T-cell (primary cell): ENCODE measurements at places on chromosomes 12 and 14.

- no peak for DNase-seq
- no peaks in the 10 kb centered on the region for H3K36me3 ChIP-seq
- no peak overlapping the region for H3K27ac ChIP-seq
- H3K4me3 ChIP-seq = no peak overlapping the region
Observed at GRCh38 chr14:103140316-103141109, 17.3 kb downstream of the TNFAIP2 start.

- peaks cover 2% of the 10 kb centered on the region for H3K4me1 ChIP-seq
- H3K36me3 ChIP-seq = no peaks in the 10 kb centered on the region
- H3K27me3 ChIP-seq = peaks cover 49% of the 10 kb centered on the region
- H3K27ac ChIP-seq = no peak within 1 kb of the TSS
Observed at GRCh38 chr12:4909734-4910501, at the start of gene KCNA1. Gene KCNA1, plus strand, starts transcription at chr12:4909905. Its CDS starts 1,474 bp downstream, at chr12:4911379.

DNA sequence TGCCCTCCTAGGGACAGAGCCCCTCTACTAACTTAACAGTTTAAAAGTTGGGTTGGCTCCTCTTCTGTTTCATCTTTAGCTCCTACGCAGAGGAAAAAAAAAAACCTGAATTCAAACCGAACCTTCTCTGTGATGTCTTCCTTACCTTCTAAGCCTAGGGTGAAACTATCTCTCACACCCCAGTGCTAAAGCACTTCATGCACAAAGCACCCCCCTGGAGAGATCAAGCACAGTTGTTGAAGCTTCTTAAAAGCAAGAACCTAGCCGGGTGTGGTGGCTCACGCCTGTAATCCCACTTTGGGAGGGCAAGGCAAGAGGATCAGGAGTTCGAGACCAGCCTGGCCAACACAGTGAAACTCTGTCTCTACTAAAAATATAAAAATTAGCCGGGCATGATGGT, 37.6 kb downstream of the CORO1C start:
- no peak overlapping the region for H3K4me3 ChIP-seq
- H3K4me1 ChIP-seq = peaks cover 46% of the 10 kb centered on the region
- DNase-seq = no peak
- H3K36me3 ChIP-seq = no peaks in the 10 kb centered on the region

DNA sequence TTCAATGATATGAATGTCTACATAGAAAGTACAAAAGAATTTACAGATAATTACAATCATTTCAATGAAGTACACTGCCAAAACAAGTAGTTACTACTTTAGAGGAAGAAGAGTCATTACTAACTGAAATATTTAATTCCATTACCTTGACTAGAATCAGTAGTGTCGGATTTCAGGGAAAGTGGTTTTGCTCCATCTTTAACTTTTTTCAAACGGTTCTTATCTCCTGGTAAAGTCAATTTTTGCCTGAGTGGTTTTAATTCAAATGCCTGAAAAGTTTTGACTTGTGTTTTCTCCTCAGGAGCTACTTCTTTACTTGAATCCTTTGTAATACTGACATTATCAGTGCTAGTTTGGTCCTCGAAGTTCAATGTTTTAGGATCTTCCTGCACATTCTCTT, 6.9 kb downstream of the ZFC3H1 start:
- no peak overlapping the region for H3K4me3 ChIP-seq
- H3K36me3 ChIP-seq = peaks cover 48% of the 10 kb centered on the region
- peaks cover 14% of the 10 kb centered on the region for H3K4me1 ChIP-seq
- no peak overlapping the region for H3K27ac ChIP-seq

DNA sequence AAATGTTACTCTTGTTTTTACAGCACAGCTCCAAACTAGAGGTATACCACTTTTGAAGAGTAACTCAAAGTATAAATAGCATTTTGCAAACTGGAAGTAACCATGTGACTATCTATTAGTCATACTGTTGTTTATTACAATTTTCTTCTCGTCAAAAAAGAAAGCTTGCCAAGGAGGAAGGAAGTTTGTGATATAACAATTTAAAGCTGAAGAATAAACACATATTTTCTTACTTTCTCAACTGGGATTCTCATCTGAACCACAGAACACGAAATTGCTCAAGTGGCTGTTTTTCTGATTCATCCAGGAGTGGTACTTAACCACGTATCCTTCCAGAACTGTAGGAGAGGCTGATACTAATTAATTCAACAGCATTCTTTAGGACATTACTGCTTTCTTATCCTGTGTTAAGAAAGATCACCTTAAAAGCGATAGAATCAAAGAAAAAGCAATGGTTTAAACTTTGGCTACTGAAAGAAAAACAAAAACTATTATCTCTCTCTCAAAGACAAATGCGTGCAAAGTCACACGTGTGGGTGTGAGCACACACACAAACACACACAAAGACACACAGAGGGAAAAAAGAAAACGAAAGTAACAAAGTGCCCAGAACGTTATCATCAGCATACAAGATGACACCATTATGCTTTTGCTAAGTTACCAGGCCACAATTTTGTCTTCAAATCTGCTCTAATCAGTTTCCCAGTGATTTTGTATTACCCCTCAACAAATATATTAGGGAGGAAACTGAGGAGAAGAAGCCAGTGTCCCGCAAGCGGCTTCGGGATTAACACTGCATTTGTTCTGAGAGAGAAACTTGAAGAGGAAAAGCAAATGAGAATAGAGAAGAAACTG, at the start of gene CLEC2B:
TSS of gene CLEC2B (minus strand) at position 48 of the 855 bp plus-strand sequence.
- peak within 1 kb of the TSS; percentile 96 for H3K27ac ChIP-seq
- peaks cover 17% of the 10 kb centered on the region for H3K4me1 ChIP-seq
- no peaks in the 10 kb centered on the region for H3K36me3 ChIP-seq
- DNase-seq = no peak
- H3K4me3 ChIP-seq = peak within 1 kb of the TSS; percentile 59
- H3K27me3 ChIP-seq = no peaks in the 10 kb centered on the region

DNA sequence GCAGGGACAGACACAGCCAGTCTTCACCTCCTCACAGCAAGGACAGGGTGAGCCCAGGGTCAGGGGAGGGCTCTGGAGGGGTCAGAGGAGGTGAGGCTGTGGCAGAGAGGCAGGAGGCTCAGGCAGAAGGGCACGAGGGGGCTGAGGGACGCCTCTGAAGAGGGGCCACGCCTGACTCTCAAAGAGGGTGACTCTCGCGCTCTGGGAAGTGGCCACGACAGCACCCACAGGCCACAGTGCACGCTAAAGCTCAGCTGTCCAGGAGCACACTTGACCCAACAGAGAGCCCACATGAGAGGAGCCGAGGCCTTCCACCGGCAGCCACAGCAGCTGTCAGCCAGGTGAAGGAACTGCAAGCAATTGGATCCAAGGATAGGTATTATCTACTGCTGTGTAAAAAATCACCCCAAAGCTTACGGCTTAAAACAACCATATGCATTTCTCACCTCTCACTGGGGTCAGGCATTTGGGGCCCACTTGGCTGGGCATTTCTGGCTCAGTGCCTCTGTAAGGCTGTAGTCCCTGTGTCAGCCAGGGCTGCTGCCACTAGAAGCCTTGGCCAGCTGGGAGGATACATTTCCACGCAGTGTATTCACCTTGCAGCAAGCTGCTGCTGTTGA, 27.8 kb downstream of the SLC6A12 start:
- DNase-seq = no peak
- H3K4me3 ChIP-seq = no peak overlapping the region
- H3K36me3 ChIP-seq = no peaks in the 10 kb centered on the region

GRCh38 chr12:79127271-79127751, 262.7 kb downstream of the SYT1 start:
- H3K4me1 ChIP-seq = no peaks in the 10 kb centered on the region
- no peak overlapping the region for H3K27ac ChIP-seq
- H3K36me3 ChIP-seq = no peaks in the 10 kb centered on the region
- DNase-seq = no peak
- H3K4me3 ChIP-seq = no peak overlapping the region

- H3K4me3 ChIP-seq = no peak overlapping the region
- no peaks in the 10 kb centered on the region for H3K36me3 ChIP-seq
- no peak for DNase-seq
- no peaks in the 10 kb centered on the region for H3K27me3 ChIP-seq
Observed at GRCh38 chr12:28826766-28827165, 322.3 kb upstream of the FAR2 start.

DNA sequence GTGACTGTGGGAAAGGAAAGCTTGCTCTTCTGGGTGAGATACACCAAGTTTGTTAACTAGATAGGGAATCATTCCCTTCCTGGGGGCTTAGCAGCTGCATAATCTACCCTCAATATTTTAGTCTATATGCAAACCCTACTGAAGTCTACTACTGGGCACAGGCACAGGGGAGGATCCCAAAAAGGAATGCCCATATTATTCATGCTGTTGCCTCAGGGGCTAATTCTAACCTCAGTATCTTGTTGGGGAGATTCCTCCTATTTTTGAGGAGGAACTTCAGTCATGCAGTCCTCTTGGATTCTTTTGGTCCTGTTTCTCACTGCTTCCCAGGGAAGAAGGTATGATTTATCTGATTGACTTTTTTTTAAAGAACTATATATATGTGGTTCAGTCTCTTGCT, 58.9 kb upstream of the ANKS1B start:
- H3K36me3 ChIP-seq = peaks cover 22% of the 10 kb centered on the region
- no peak overlapping the region for H3K4me3 ChIP-seq
- H3K27ac ChIP-seq = no peak overlapping the region
- no peaks in the 10 kb centered on the region for H3K27me3 ChIP-seq
- DNase-seq = no peak

DNA sequence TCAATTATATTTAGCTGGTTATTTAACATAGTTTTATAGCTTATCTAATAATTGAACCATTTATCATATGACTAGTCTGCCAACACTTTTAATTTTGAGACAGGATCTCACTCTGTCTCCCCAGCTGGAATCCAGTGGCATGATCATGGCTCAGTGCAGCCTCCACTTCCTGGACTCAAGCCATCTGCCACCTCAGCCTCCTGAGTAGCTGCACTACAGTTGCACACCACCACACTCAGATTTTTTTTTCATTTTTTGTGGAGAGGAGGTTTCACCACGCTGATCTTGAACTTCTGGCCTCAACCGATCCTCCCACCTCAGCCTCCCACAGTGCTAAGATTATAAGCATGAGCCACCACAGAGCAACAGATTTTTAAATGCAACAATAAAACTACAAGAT, 151.4 kb upstream of the MDGA2 start:
- no peaks in the 10 kb centered on the region for H3K27me3 ChIP-seq
- no peaks in the 10 kb centered on the region for H3K36me3 ChIP-seq
- H3K4me1 ChIP-seq = no peaks in the 10 kb centered on the region
- no peak for DNase-seq
- H3K27ac ChIP-seq = no peak overlapping the region

DNA sequence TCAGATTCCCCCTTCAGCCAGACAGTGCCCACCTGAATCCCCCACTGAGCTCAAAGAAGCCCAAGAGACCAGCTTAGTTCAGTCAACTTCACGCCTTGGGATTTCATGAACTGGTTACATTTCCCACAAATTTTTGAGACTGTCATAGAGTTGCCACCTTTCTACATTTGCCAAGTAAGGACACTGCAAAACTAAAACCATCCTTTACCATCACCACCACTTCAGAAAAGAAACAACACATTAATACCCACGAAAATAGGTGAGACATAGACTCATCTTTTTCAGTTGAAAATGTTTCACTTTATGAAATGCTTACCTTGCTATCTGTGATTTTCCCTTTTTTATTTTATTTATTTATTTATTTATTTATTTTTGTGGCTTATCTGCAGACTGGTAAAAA, 16.1 kb downstream of the CMKLR1 start:
- peaks cover 21% of the 10 kb centered on the region for H3K27me3 ChIP-seq
- no peak overlapping the region for H3K27ac ChIP-seq
- peaks cover 13% of the 10 kb centered on the region for H3K4me1 ChIP-seq
- no peak overlapping the region for H3K4me3 ChIP-seq
- DNase-seq = no peak
- H3K36me3 ChIP-seq = no peaks in the 10 kb centered on the region

- DNase-seq = no peak
- H3K4me1 ChIP-seq = no peaks in the 10 kb centered on the region
- H3K27ac ChIP-seq = no peak overlapping the region
- no peak overlapping the region for H3K4me3 ChIP-seq
Observed at GRCh38 chr14:37844614-37845013, 249.2 kb downstream of the TTC6 start.

- H3K4me3 ChIP-seq = peak overlapping the region; percentile 93
- H3K36me3 ChIP-seq = no peaks in the 10 kb centered on the region
- no peaks in the 10 kb centered on the region for H3K27me3 ChIP-seq
- H3K27ac ChIP-seq = peak overlapping the region; percentile 89
Observed at GRCh38 chr12:100267603-100268281, 765 bp downstream of the SCYL2 start.

DNA sequence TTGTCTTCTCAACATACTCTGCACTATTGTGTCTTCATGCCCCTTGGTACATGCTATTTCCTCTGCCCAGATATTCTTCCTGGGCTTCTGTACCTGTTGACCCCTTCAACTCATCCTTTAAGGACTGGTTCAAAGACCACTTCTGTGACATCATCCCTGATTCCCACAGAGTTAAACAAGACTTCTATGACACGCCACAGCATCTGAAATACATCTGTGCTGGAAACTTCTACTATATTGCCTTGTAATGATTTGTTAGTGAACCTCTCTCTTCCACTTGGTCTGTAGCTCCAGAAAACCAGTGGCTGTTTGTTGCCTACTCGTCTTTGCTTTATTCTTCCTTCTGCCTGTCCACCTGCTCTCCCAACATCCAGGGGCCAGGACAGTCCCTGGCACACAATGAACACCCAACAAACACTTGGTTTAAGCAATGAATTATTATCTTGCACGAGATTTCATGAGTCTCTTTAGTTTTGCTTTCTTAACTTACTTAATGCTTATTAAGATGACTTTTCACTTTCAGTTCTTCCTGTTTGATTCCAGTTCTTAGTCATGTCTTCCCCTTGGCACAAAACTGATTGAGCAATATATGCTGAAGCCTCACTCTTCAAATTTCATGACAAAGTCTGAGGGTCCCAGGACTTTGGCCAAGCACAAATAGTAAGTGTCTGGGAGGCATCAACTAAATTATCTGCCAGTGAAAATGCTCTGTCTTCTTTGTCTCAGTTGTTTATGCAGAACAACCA, 485.9 kb downstream of the APAF1 start:
- H3K27me3 ChIP-seq = no peaks in the 10 kb centered on the region
- H3K36me3 ChIP-seq = no peaks in the 10 kb centered on the region
- no peak for DNase-seq
- no peak overlapping the region for H3K4me3 ChIP-seq
- H3K27ac ChIP-seq = no peak overlapping the region

DNA sequence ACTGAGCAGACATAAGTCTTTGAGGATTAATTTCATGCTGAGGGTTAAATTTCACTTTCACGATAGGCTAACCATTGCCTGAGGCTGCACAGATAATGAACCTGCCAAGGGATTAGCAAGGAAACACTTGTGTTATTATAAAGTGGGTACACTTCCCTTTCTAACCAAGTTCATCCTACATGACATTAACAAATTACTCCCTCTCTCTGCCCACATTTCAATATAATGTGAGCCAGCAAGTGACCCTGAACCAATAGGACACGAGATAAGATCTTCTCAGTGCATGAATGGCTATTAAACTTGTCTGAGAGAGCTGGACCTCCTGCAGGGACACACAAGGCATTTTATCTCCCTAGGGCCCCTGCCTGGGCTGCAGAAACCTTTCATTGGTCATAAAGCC, 173.5 kb downstream of the PAX9 start:
- H3K27me3 ChIP-seq = no peaks in the 10 kb centered on the region
- no peak overlapping the region for H3K27ac ChIP-seq
- DNase-seq = no peak
- no peaks in the 10 kb centered on the region for H3K4me1 ChIP-seq
- H3K4me3 ChIP-seq = no peak overlapping the region

GRCh38 chr12:109435428-109436187, 41.5 kb downstream of the KCTD10 start:
- H3K27me3 ChIP-seq = peaks cover 3% of the 10 kb centered on the region
- no peak for DNase-seq
- no peak overlapping the region for H3K4me3 ChIP-seq
- H3K36me3 ChIP-seq = no peaks in the 10 kb centered on the region
- no peak overlapping the region for H3K27ac ChIP-seq
- no peaks in the 10 kb centered on the region for H3K4me1 ChIP-seq

- no peak overlapping the region for H3K4me3 ChIP-seq
- no peaks in the 10 kb centered on the region for H3K36me3 ChIP-seq
- no peaks in the 10 kb centered on the region for H3K4me1 ChIP-seq
- no peaks in the 10 kb centered on the region for H3K27me3 ChIP-seq
- no peak overlapping the region for H3K27ac ChIP-seq
Observed at GRCh38 chr12:79644274-79645234, 46.2 kb downstream of the PAWR start.
